ENCODE measurements at places on chromosomes 11 and 22.

- no peak for DNase-seq
These were observed 1.9 kb upstream of the TYR start for GRCh38 chr11:89175796-89176195.

GRCh38 chr11:2186669-2187279 is 15.2 kb upstream of the TH start:
- peak; percentile 52 for DNase-seq

GRCh38 chr11:57713835-57714234 is 1.4 kb downstream of the TMX2 start:
- no peak for DNase-seq

DNA sequence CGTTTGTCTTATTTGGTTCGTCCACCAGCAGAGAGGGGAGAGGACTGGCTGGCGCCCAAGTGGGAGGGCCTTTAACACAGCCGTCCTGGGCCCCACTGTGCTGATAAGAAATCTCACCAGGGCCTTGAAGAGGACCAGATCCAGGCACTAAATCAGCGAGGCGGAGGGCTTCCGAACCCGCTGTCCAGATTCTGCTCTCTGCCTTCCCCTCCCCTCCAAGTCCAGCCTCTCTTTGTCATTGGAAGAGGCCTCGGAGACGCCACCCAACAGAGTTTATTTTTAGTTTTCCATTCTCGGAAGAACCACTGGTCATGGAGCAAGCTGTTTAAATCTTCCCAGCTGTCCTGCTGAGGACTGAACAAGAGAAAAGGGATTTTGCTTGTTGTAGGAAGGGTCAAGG is 9.3 kb upstream of the FXYD6 start:
- no peak for DNase-seq

GRCh38 chr22:47695176-47695575 is 932.7 kb downstream of the TBC1D22A start:
- DNase-seq, result no peak

- DNase-seq, result no peak
These were observed 12.7 kb upstream of the B4GALNT4 start for GRCh38 chr11:356610-357009.

DNA sequence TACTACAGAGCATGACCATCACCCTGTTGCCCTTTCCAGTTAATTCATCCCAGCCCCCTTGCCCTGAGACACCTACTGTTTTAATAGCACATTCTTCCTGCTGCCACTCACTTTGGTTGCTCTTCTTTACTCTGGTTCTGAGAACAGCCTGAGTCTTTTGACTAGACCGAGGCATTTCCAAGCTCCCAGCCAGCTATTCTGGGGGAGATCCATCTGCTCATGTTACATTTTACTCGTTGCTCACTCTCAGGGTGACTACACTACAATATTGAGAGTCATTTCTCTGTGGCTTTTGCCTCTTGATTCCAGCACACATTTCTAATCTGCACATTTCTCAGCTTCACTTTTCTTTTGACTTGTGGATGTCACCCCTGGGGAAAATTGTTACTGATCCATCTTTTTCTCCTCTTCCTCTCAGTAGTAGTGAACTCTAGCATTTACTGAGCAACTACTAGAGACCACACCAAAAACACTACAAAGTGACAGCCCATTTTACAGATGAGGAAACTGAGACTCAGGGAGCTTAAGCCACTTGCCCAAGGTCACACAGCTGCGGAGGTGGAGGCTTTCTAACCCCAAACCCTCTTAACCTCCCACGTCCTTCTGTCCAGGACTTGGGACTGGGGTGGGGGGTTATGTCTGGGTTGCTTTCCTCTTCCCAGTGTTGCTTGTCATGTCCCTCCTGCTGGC is 117.8 kb downstream of the C11orf91 start:
- no peak for DNase-seq

GRCh38 chr11:88103337-88104206 is 71.7 kb downstream of the RAB38 start:
- peak; percentile 14 for DNase-seq

DNA sequence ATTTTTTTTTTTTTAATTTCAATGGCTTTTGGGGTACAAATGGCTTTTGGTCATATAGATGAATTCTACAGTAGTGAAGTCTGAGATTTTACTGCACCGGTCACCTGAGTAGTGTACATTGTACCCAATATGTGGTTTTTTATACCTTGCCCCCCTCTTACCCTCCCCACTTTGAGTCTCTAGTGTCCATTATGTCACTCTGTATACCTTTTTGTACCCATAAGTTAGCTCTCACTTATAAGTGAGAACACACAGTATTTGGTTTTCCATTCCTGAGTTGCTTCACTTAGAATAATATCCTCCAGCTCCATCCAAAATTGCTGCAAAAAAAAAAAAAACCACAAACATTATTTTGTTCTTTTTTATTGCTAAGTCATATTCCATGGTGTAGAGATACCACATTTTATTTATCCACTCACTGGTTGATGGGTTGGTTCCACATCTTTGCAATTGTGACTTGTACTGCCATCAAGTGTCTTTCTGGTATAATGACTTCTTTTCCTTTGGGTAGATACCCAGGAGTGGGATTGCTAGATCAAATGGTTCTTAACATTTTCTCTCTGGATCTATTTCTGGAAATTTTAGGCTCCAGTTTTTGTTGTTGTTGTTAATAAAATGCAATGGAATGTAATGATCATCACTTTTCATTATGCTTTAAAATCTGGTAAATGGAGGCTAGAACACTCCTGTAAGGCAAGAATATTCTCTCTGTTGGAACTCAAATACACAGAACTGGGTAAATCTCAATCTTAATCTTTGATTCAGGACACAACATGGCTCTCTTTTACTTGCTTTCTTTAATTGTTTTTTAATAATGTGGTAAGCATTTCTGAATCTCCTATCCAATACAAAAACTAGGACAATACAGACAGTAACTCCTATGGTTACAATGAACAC is 10.3 kb downstream of the NEAT1 start:
- DNase-seq, result no peak

GRCh38 chr11:132734217-132734616 is 798.1 kb downstream of the OPCML start:
- DNase-seq, result no peak

- DNase-seq, result no peak
These were observed 900.3 kb downstream of the METTL15 start for GRCh38 chr11:29008481-29008880.

DNA sequence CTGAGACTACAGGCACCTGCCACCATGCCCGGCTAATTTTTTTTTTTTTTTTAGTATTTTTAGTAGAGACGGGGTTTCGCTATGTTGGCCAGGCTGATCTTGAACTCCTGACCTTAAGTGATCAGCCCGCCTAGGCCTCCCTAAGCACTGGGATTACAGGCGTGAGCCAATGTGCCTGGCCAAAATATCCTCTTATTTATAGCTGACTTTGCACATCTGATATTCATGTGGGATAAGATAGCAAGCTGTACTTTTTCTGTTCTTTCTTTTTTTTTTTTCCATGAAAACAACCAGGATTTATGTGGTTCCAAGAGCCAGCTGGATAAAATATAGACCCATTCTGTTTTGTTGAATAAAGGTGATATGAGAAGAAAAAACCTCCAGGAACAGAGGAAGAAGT is 12.1 kb upstream of the XBP1 start:
- no peak for DNase-seq

- no peak for DNase-seq
These were observed 64.7 kb upstream of the FAT3 start for GRCh38 chr11:92159931-92160330.

GRCh38 chr11:72740060-72740424 is 12.2 kb downstream of the ARAP1 start:
- DNase-seq, result no peak

DNA sequence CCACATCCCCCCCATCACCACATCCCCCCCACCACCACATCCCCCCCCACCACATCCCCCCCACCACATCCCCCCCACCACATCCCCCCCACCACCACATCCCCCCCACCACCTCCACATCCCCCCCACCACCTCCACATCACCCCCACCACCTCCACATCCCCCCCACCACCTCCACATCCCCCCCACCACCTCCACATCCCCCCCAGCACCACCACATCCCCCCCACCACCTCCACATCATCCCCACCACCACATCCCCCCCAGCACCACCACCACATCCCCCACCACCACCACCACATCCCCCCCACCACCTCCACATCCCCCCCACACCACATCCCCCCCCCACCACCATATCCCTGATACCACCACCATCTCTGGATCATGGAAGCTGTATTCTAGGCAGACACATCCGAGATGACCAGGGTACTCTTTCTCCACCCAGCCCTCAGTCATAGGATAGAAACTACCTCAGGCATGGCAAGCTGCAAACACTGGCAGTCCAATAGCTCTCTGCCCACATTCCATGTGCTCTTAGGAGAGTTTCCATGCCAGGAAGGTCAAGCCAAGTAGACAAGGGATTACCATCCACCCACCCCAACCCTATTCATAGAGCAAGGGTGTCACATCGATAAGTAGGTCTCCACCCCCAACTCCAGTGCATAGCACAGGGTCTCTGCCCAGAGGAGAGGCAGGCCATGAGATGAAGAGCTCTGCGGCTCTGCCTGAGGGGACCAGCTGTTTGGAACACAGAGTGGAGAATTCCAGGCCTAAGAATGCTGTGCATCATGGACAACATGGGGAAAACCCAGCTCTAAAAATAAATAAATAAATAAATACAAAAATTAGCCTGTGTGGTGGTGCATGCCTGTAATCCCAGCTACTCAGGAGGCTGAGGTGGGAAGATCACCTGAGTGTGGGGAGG is 33.0 kb upstream of the TEAD1 start:
- DNase-seq, result no peak

DNA sequence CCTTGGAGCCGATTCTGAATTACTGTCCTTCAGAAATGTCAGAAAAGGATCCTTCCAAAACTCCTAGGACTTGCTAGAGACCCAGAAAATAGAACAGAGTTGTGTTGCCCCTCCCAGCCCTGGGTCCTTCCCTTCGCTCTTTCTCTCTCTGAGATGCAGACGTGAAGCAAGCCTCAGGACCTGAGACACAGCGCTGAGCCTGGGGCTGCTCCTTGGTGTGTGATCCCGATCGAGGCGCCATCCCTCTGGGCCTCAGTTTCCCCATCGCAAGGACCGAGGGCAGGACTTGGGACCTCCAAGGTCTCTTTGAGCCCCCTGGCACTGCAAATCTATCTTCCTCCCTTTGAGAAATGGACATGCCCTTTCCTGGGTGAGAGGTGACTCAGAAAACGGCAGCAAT is 533.5 kb downstream of the TBC1D22A start:
- DNase-seq, result no peak

DNA sequence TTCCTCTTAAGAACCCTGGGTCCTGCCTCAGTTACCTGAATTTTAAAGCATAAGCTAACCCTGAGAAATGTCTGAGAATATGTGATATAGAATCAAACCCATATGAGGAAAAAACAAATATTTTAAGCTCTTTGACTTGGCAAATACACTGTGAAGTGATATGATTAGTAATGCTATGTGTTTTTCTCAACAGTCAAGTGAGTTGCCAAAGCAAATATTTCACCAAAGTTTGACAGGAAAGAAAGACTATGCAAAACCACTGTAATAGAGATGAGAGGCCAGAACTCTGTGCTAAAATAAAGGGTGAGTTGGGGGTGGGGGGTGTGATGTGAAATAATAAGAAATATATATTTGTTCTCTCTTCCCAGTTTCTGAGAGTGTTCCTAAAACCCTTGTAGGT is 613.5 kb upstream of the CCDC179 start:
- DNase-seq, result no peak

GRCh38 chr11:81104051-81104450 is 1629.6 kb downstream of the FAM181B start:
- DNase-seq, result no peak

- DNase-seq, result no peak
These were observed 2.9 kb downstream of the NAGA start for GRCh38 chr22:42067671-42068251.

- DNase-seq, result no peak
These were observed 15.8 kb downstream of the TPST2 start for GRCh38 chr22:26574001-26574723.

DNA sequence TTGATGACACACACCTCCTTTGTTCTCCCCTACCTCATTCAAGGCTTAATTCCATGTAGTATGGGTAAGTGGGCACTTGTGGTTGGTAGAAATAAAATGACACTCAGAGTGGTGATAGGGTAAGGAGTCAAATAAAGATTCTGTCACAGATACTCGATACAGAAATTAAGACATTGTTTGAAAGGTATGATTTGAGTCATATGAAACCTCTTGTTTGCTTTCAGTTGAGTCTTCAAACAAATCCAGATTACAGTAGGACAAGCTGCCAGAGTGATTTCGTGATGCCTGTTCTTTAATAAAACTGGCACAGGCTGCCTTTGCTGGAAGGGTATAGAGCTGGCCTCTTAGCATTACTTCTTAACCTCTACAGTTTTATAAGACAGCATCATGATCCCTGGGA is 182.4 kb downstream of the SPON1 start:
- no peak for DNase-seq

DNA sequence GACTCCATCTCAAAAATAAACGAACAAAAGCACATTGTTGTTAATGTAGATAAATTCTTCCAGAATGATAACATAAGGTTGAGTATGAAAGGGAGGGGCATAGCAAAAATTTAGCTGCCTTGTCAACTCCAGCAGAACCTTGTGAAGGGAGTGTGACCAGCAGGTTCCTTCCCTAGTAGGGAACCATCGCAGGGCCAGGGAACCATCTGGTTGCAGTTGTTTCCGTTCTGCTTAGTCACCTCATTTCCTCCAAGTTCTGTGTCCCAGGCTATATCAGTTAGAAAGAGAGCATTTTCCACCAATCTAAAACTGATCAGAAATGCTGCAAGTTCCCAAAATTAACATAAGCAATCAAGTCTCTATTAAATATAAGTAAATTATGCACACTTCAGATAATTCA is 126.7 kb upstream of the BLID start:
- DNase-seq, result no peak

DNA sequence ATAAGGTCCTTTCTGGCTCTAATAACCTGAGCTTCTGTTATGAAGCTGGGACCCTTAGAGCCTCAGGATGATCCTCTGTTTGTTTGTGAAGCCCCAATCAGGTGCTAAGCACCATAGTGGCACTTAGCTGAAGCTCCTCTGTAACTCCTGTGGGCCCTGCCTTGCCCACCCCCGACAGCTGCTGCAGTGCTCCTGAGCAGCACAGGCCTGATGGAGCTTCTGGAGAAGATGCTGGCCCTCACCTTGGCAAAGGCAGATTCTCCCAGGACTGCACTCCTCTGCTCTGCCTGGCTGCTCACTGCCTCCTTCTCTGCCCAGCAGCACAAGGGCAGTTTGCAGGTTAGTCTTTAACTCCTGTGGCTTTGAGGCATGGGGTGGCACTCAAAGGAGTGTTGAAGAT is 19.0 kb upstream of the CCDC134 start:
- no peak for DNase-seq

DNA sequence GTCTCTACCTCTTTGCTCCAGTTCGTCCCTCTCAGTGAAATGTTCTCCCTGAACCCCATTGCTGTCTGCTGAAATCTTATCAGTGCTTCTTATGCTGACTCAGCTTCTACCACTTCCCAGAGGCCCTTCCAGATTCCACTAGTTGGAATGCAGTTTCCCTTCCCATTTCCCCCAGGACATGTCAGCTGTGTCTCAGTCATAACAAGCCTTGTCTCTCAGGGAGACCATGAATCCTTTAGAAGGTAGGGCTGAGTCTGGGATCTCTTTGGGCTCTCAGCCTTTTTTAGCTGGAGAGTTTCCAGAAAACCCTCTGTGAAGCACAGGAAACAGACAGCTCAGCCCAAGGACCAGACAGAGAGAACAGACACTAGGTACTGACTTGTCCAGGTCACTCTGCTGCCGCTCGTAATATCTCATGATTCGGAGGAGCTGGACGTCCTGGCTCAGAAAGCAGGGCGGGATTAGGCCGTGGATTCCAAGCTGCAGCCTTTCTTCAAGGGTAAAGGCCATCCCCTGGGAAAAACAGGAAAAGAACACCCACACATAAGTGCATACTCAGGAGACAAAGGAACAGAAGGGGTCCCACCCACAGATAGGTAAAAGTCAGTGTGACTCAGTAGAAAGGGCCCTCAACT is 113.0 kb downstream of the ME3 start:
- DNase-seq, result no peak
